ENCODE measurements at places on chromosomes 2 and 18.

DNA sequence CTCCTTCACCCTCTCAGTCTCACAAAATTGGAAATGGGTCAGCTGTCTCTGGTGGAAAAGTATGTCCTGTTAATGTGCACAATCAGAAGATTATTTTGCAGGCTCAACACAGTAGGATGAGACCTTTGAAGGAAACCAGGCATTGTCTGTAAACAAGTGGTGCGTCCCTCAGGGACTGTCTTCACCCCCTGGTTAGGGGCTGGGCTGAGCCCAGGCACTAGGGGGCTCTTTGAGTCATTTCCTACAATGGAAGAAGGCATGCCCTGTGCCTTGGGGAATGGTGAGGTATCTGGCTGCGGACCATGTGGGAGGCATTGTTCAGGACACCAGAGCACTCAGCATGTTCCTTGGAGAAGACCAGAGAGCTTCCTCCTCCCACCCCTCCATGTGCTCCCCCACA, 26.8 kb downstream of the PKDCC start:
- DNase-seq, result no peak

DNA sequence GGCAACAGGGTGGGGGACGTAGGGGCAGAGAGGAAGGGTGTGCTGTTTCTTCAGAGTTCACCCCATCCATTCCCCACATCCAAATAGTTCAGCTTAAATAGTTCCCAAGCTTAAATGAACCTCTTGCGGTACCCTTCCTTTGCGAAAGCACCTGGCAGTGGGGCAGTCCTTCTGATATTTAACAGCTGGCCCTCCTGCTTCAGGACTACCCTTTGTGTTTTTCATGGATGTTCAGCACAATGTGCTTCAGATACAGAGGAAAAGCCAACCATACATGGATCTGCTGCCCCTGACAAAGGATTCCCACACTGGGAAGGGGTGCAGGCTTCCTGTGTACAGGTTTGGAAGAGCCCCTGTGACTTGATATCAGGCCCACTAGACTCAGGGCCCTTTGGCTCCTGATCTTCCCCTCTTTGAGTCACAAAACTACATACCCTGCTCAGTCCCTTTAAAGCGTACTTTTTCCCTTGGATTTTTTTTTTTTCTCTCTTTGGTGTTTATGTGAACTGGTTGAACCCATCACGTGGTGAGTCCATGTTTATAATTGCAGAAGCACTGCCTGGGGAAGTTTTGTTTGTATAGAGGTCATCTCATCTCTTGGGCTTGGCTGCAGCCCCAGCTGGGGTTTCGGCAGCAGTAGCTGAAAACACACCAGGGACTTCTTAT, 45.3 kb upstream of the IGFBP5 start:
- DNase-seq, result no peak

DNA sequence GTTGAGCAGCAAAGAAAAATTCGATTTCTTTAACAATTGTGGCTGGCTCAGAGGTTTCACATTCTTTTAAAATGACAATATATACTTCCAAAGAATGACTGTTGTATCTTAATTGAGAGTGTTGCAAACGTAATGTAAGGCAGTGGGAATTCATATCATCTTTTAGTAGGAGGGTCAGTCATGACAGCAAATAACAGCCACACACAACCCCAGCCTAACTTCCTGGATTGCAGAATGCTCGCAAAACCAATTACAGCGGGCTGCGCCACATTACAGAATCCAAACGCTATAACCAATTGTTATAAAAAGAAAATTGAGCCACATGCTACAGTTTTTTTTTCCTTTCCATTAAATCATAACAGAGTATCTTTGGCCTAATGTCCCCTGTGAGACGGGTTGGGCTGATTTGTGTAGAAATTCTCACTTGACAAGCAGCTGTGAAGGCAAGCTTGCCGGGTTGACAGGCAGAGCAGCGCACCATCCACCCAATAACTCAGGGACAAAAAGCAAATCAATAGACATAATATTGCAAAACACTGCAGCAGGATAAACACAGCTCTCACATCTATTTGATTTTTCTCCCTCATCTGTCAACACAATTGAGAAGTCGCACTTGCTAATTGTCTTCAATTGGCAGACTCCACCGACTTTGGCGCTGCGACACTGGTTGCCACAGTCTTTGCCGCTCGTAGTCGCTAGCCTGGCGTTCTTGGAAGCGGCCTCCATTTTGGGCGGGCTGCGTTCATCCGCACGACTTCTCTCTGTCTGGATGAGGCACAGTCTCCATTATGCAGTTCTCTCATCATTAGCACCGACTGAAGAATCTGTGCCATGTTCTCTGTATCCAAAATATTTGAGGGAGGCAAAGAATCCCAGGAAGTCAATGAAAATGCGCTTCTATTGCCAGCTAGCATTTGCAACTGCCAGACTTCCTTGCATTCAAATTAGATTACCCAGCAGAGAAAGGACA, 95.0 kb upstream of the CCDC68 start:
- no peak for DNase-seq

GRCh38 chr18:57956491-57956890, 87.5 kb upstream of the NEDD4L start:
- DNase-seq, result no peak

DNA sequence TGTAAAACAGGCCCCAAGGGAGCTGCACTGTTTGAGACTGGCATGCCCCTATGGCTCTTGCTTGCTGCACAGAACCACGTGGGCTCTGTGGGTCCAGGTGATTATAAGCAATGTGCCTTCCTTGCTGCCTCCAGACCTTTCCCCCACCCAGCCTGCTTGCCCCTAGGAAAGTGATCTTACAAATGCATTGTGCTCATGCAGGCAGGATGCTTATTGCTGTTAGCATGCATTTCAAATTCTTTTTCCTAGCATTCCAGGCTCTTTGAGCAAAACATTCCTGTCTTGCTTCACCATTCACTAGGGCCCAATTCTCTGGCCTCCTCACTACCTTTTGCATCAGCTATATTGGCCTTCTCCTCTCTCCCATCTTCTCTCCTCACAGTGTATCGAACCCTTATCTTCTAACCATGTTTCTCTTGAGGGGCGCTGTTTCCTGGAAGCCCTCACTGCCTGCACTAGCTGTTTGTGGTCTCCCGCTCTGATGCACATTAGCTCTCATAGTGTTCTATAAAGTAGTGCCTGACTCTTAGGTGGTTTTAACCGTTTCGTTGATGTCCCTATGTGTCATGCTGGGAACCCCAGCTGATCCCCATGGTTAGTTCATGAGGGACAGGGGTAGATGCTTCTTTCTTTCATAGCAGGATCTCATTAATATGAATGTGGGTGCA, 152.9 kb upstream of the EPAS1 start:
- peak; percentile 3 for DNase-seq

DNA sequence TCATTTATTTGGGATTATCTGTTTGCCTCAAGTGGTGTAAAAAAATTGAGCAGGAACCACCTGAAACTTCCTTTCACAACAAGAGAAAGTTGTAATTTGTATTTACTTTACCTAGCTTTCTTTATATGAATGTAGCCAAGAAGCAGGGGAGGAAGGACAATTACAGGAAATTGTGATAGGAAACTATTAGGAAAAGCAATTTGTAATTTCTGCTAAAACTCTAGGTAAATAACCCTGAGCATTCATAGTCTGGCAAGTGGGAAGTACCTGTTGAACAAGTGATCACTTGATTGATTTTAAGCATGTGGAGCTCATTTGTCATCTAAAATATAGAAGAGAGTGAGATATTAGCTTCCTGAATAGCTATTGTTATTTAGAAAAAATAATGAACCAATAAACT, 5.0 kb downstream of the TFPI start:
- no peak for DNase-seq

GRCh38 chr18:56825321-56825720, 174.2 kb downstream of the WDR7 start:
- no peak for DNase-seq

DNA sequence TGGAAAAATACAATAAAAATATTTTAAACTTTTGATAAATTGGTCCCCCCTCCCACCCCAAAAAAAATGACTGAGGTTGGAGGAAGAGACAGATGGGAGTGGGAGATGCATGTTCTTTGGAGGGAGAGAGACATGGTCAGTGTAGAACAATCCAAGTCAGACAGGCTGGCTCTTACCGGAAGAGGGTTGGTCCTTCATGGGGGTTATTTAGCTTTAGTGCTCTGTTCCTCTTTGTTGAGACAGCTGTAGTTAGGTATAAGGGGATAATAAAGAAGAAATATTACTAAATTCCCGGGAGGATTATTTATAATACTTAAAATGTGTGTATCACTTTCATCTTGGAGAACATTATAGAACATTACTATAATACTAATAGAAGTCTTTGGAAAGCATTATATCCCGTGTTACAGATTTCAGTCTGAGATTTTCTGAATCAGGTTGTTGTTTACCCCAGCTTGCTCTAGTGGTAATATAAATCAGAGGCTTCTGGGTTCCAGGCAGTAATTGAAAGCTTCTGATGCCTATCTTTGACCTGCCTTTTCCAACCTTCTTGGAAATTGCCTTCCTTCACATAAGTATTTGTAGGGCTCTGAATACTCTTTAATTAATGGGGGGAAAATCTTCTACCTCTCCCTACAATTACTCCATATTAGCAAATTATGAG, 87.7 kb downstream of the SPTBN1 start:
- no peak for DNase-seq

GRCh38 chr2:37287966-37288365, 36.7 kb downstream of the PRKD3 start:
- peak; percentile 9 for DNase-seq

DNA sequence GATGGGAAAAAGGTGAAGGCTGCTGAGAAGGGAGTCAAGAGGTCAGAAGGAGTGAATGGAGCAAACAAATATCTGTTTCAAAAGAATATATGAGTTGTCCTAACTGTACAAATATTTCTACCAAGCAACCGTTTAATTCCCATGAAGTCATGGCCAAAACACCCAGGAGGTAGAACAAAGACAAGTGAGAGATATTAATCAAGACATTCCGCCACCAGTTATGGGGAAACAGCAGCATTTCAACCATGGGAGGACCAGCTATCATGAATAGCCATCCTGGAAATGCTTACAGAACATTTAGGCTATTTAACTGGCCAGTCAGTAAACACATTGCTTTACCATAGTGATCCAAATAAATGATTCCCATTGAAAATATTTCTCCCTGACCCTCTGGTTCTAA, 396.3 kb downstream of the IRS1 start:
- no peak for DNase-seq

GRCh38 chr2:47767880-47768609, 14.9 kb upstream of the MSH6 start:
- DNase-seq, result peak; percentile 75

DNA sequence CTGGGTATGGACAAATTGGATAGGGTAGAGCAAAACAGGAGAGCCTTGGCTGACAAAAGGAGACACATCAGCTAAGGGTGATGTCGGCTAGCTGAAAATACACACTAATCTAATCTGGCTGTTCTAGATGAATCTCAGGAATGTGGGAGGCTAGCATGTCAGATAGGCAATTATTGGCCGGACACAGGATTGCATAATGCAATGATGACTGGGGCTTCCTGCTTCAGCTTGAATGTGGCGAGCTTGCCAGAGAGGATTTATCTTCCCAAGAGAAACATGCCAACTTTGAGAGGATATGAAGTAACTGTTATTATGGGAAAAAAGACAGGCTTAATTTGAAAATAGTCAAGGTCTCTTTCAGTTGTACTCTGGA, 102.4 kb downstream of the TRIB2 start:
- no peak for DNase-seq

DNA sequence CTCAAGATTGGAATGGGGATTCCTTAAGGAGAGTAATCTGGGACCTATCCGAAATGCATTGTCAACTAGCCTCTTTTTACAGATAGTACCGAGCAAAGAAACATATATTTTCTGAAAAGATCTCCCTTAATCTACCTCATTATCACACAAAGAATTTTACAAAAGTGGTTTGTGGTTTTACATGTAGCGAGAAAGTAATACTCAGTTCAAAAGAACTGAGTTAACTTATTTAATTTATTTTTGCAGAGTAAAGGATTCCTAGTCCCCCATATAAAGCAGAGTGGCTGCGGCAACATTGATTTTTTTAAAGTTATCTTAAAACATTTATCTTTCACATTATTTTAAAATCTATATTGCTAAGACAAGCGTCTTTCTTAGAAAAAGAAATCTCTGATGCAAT, 15.9 kb upstream of the SOS1 start:
- DNase-seq, result no peak

DNA sequence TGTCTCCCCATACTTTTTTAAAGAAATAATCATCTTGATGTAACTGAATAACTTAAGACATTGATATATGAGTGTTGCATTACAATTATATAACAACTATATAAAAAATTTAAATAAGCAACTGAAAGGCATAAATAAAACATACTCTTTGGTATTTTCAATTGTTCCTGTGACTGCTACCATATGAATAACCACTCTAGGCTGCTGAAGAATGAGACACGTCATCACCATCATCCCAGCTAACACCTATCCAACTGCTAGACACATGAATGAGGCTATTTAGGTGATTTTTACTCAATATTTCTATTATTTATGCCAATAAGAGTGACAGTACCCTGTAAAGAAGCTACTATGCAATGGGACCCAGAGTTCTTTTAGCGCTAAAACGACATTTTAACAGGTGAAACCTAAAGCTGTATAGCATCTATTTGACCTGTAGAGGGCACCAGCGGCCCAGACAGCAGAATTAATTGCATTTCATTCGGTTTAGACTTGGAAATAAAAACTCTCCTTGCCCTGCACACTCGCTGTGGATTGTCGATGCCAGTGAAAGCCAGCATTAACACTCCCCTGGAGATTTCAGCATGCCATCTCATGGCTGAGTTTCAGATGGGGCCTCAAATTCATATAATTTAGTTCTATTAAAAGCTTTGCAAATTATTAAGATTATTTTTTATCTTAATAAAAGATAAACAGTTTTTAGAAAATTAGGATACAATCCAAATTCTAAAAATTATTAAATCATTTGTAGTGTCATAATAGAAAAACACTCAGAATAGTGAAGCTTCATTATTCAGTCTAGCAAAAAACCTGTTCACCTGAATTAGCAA, 89.4 kb upstream of the MAP2 start:
- peak; percentile 49 for DNase-seq

Data from stimulated activated CD4-positive, alpha-beta T cell treated with anti-CD3 and anti-CD28 coated beads, Interleukin-15, amount 100 ng/mL, for 24 hours (primary cell).